ENCODE measurements at places on chromosomes 16 and 17.
A peak's percentile ranks its signal among the peaks of the same experiment; 100 is the strongest.

DNA sequence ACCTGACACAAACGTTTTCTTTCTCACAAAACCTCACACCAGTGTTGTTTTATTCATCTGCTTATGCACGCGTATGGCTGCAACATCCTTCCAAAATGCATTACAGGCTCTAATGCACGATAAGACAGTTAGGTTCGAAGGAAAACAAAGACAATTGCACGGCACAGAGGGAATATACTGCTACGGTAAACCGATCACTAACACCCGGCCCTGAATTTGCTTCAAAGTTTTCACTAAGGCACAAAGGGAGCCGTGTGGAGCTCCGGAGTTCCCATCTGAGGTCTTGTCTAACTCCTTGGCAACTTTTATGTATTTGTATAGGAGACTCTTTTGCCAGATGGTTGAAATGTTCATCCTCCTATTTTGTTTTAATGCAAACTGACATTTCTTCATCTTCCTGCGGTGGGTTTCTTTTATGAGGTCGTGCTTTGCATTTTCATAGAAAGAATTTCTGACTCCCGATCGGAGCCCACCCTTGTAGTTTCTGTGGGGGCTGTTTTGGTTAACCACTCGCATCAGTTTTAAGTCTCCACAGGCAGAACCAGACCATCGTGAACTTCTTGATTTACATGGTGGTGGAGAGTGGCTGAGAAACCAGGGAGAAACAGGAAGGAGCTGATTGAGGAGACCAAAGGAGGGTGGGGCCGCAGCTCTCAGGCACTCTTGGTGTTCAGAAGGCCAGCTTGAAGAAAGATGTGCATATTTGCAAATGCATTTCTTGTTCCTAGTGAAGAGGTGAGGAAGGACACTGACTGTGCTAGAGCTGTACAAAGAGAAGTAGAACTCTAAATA, 516.8 kb downstream of the MAF start:
- no peak for DNase-seq

DNA sequence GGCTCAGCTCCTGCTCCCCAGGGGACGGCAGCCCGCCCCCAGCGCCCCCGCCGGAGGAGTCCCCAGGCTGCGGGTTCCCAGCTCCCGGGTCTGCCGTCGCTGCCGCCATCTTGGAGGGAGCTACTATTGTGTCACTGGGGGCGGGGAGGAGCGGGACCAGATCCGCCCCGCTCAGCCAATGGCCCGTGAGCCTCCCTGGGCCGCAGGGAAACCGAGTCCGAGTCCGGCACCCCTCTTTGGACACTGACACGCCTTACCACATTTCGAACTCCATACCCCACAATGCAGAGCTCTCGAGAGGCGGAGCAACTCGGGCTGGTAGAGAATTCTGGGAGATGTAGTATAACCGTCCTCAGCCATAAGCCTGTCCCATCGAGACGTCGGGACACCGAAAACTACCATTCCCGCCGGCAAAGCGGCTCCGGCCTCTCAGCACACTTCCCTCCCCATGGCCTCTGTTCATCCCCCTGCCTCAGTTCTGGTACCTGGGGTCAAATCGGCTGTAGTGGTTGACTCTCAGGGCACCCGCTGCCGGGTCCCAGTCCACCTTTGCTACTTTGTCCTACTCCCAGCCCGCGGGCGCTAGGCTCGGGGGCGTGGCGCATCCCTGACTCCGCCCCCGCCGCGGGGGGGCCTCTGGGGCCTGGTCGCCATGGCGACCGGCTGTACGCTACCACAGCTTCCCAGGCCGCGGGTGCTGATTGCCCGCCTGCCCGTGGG, at the start of the genes RANBP10 and TSNAXIP1:
RANBP10 (minus strand) TSS at position 133 of the 720 bp plus-strand sequence; CDS start at position 109, 24 bp downstream.
TSNAXIP1 (plus strand) TSS at position 462 of the 720 bp plus-strand sequence. CDS start 261 bp downstream, outside the sequence.
- peak; percentile 99 for DNase-seq

DNA sequence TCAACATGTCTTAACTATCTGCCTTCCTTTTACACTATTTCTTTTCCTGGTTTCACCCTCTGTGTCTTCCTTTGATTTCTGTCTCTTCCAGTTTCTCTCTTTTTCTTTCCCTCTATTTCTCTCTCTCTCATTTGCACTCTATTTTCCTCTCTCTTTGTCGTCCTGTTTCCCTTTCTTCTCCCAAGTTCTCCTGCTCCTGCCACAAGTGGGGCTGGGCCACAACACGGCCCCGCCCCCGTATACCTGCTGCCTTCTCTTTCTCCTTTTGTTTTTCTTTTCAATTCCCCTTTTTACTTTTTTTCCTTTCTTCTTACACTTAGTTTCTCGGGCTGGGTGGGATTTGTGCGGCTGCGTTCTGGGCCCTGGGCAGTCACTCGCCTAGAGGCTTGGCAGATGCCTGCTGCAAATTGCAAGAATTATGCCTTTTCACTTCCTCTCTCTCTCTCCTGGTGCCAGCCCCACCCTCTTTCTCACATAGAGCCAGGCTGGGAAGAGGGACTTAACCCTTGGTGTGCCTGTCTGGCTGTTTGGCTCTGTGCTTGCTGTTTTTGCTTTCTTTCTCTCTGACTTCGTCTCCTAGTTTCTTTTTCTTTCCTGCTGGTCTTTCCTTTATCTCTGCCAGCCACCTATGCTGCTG, 2139.4 kb downstream of the TP53TG3F start:
- DNase-seq: no peak

DNA sequence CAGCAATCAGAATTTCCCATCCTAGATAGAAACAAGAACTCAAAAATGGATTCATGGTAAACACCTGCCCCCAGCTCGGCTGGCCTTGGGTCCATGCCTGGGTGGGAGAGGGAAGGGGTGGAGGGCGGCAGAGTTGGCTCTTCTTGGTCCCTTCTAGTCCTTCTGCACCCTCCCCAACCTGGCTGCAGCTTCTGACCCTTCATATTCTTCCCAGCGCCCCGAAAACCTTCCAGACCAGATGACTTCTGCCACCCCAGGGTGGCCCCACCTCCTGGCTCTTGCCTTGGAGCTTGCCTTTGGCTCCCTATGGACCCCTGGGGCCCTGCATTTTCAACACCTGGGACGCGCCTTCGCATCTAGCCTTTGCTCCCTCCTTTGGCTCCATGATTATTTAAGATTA, 5.4 kb upstream of the GJD3 start:
- no peak for DNase-seq

DNA sequence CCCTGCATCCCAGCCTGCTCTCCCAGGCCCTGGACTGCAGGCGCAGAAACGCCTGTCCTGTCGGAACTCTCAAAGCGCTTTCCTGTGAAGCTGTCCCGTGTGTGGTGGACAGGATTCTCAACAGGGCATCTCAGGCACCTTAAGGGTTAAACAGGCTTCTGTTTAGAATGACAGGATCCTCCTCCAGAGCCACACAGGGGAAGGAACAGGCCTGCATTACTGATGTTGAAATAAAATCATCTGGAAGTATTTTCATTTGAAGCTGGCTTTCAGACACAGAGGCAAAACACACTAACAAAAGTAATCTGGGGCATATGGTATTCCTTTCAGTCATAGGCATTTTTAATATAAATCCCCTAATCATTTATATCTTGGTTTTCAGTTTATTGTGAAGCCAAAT, 7.4 kb downstream of the HS3ST3A1 start:
- no peak for DNase-seq

GRCh38 chr17:2958706-2959222, 104.6 kb downstream of the OR1D5 start:
- DNase-seq: no peak

GRCh38 chr17:68819465-68819864, 135.7 kb downstream of the ABCA8 start:
- no peak for DNase-seq

GRCh38 chr17:75146592-75146991, 7.7 kb downstream of the JPT1 start:
- DNase-seq: no peak

GRCh38 chr16:28858421-28858820, 5.2 kb upstream of the SH2B1 start:
- DNase-seq: no peak

DNA sequence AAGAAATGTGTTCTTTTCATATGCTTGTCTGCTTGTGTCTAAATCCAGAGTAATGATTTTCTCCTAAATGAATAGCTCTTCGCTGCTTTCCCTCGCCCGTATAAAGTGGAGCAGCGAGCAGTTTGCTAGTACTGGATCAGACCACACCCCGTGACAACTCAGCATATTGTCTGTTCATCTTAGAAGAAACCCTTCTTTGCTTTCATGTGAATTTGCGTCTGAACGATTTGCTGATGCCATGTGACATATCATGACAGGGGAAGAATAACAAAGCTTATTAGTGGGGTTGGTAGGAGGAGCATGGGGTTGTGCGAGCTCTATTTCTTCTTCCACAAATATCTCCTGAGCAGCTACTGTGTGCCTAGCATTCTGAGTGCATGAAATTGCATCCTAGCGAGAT, 44.1 kb upstream of the CACNG4 start:
- no peak for DNase-seq

- no peak for DNase-seq
These were observed 29.7 kb upstream of the KRT17 start for GRCh38 chr17:41653892-41654677.

DNA sequence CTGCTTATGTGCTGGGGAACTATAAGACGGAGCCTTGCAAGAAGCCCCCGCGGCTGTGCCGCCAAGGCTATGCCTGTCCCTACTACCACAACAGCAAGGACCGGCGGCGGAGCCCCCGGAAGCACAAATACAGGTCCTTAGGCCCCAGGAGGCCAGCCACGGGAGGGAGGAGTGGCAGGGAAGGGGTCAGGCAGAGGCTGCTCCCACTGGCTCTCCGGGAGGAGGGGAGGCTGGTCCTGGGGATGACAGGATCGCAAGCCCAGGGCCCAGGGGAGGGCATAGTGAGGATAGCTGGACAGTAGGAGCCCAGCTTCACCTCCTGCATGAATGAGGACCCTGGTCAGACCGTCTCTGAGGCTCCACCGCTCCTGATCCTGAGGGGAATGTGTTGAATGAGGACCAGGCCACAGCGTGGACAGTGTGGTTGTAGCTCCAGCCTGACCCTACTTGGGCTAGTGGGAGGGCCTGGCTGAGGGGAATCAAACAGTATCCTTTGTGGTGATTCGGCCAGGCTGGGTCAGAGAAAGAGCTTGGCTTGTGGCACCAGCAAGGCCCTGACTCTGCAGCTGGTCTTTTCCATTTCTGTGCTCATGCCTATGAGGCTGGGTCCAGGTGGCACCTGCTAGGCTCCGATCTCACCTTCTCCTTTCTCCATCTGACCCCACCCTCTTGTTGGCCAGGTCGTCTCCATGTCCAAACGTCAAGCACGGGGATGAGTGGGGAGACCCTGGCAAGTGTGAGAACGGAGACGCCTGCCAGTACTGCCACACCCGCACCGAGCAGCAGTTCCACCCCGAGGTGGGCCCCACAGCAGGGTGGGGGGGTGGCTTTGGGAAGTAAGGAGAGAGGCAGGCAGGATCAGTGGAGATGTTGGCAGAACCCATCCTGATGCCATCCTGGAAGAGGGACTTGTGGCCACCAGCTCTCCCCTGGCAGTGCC, 28.7 kb downstream of the UNK start:
- no peak for DNase-seq

DNA sequence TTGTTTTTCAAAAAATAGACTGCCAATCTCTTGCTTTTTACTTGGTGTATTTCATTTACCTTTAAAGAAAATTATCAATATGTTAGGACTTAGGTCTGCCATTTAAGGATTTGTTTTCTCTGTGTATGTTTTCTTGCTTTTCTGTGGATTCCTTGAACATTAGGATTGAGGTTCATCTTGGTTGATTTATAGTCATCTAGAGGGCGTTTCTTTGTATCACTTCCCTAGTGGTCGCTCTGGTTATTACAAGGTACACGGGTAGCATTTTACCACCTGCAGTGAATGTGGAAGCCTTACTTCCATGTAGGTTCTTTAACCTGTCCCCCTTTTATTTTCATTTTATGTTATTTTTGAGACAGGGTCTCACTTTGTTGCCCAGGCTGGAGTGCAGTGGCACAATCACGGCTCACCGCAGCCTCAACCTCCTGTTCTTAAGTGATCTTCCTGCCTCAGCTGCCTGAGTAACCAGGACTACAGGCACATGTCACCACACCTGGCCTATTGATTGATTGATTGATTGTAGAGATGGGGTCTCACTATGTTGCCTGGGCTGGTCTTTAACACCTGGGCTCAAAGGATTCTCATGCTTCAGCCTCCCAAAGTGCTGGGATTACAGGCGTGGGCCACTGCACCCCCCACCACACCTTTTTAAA, 35.2 kb upstream of the CBX4 start:
- no peak for DNase-seq

GRCh38 chr17:79799538-79800324, 2.9 kb upstream of the CBX8 start:
- DNase-seq: no peak

- DNase-seq: no peak
These were observed 12.8 kb downstream of the ZNF174 start for GRCh38 chr16:3413730-3414379.

- no peak for DNase-seq
These were observed 45.7 kb upstream of the MRPS23 start for GRCh38 chr17:57895382-57896060.

DNA sequence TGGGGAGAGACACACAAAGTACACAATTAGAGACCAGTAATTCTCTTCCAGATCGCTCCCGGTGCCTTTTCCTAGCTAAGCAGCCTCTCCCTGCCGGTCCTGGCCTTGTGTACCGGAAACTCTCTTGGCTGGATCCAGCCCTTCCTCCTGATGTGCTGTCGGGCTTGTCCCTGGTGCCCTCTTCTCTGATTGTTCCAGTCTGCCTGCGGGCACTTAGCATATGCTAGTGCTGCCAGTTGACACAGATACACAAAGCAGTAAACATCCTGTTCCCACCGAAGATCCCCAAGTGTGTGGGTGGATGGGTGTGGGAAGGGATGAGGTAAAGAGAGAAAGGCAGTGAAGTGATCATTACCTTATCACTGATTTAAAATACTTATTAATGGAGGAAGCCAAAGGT, 9.7 kb downstream of the HS3ST3B1 start:
- peak; percentile 79 for DNase-seq

- no peak for DNase-seq
These were observed 295.3 kb downstream of the SEC14L1 start for GRCh38 chr17:77436058-77436442.

GRCh38 chr17:43631429-43631828, 30.3 kb downstream of the MEOX1 start:
- no peak for DNase-seq

- DNase-seq: no peak
These were observed 42.9 kb downstream of the LITAF start for GRCh38 chr16:11543661-11544393.

GRCh38 chr17:16298140-16298662, 55.1 kb downstream of the CENPV start:
- no peak for DNase-seq

DNA sequence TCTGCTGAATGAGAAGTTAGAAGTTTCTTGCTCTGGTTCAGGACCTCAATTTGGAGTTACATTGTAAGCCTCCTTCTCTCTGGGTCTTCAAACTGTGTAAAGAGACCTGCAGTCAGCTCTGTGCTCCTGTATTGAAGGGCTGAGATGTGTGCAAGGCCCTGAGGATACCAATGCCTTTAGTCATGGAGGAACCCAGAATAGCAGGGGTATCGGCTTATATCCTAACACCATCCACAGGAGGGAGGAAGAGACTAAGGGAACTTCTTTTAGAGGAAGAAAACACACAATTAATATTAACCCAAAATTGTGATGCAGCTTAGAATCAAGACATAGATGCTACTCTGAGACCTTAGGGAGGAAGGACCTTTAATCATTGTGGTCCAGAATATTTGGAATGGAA, 36.5 kb downstream of the GLP2R start:
- no peak for DNase-seq
